ENCODE measurements at places on chromosomes 5 and 9.

DNA sequence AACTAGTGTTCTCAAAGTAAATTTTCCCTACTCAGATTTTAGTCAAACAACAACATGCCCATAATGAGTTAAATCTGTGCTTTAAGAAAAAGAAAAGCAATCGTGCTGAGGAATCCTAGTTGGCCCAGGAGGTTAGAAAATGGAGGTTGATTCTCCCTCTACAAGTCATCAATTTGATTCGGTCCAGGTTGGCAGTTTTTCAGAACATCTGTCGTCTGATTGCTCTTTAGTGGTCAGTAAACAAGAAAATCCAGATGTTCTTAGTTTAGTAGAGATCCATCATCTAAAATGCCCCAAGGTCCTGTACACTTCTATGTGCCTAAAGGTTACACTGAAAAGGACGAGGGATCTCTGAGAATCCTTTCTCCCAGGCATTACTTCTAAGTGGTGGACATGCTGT, 659.2 kb downstream of the MTRR start:
- DNase-seq, result no peak

DNA sequence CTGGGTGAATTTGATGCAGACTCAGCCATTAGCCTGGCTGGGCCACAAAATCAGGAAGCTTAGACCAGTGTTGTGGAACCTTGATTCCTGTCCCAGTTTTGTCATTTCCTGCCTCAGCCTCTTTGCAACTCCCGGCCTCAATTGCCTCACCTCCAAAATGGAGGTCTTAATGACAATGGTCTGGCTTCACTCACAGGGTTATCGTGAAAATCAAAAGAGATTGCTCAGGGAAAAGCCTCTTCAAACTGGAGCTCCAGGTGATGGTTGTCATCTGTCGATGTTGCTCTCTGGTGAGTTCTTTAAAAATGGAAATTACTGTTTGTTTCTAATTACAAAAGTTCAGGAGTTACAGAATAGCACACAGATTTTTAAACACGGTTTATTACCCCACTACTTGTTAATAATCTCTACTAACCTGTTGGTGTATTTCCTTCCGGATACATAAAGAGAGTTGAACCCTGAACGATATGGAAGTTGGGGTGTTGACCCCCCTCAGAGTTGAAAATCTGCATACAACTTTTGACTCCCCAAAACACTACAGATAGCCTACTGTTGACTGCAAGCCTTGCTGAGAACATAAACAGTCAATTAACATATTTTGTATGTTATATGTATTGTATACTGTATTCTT, 109.9 kb upstream of the CPEB4 start:
- no peak for DNase-seq

GRCh38 chr5:161009194-161009593, 157.2 kb upstream of the ATP10B start:
- no peak for DNase-seq

- DNase-seq, result no peak
Observed at GRCh38 chr5:9209846-9210492, 335.9 kb downstream of the SEMA5A start.

GRCh38 chr9:127554966-127555839, 56.9 kb upstream of the STXBP1 start:
- no peak for DNase-seq

DNA sequence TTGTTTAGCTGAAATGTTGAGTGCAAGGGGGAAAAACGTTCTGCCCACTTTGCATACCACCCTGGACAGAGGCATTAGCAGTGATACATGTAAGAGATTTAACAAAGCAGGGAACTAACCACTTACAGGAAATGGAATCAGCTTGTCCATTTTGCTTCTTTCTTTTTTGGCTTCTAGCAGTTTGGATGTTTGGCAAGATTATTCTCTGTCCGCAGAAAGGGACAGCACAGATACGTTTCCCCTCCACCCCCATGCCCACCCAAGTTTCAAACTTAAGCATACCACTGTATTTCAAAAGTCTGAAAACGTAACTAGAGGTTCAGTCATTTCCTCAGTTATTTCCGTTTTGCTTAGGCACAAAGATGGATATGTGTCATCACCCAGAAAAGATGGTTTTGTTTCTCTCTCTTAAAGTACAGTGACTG, 118.4 kb downstream of the GDNF start:
- DNase-seq, result no peak

- DNase-seq, result no peak
Observed at GRCh38 chr9:134626571-134627416, 14.8 kb upstream of the COL5A1 start.

DNA sequence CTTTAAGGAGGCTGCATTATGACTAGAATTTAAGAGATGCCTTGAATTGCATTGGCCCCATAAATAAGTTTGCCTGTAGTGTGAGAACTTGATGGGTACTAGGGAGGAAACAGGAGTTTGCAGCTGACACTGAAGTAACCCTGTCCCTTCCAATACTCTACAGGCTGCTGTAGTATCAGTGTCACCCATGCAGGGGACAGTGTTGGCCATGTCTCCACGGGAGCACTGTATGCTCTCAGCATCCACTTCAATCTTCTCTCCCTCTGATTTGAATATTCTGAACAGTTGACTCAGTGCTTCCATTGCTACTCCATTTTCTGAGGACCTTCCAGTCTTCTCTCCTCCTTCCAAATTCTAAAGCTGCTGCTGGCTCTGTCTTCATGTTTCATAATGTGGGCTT, 11.4 kb upstream of the IFNA14 start:
- DNase-seq, result no peak

DNA sequence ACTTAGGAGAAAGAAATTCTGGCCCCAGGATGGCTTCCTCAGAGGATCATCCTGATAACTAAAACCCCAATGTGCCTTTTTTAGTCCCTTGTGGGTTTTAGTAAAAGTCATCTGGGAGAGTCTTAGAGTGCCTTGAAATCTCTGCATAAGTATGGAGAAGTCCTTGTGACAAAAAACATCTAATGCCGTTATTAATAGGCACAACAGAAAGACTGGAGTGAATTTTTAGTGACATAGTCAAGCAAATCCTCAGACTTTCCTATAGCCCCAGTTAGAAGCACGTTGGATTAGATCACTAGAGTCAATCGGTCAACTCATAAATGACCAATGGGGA, 108.2 kb upstream of the MPDZ start:
- DNase-seq, result no peak

GRCh38 chr5:6759401-6759800, 46.2 kb downstream of the TENT4A start:
- DNase-seq, result no peak

DNA sequence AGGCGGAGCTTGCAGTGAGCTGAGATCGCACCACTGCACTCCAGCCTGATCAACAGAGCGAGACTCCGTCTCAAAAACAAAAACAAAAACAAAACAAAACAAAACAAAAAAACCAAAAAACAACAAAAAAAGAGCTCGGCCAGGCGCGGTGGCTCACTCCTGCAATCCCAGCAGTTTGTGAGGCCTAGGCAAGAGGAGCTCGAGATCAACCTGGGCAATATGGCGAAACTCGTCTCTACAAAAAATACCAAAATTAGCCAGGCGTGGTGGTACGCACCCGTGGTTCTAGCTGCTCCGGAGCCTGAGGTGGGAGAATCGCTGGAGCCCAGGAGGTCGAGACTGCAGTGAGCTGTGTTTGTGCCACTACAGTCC, 20.2 kb downstream of the TRIM7 start:
- no peak for DNase-seq

DNA sequence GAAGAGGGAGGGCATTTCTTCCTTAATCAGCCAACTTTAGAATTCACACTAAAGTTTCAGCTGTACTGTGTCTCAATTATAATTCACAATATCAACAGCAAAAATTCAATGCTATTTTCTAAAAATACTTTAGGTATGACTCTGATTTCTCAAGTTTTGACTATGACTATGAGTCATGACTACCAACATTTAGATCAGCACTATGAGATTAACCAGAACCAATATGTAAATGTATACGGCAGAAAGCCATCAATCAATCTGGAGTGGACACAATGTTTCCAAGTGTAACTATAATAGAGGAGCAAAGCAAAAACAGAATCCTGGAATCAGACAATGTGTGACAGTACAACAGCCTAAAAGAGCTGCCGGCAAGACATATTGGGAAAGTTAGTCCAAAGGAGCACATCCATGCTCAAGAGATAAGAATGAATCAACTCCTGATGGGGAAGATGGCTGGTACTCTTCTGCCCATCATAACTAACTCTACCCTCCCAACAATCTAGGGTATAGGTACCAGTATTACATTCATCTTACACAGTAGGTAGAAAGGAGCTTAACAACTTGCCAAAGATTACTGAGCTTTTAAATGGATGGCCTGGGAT, 294.4 kb downstream of the SEMA5A start:
- no peak for DNase-seq

GRCh38 chr5:87390576-87391199, 22.0 kb downstream of the CCNH start:
- DNase-seq, result no peak

DNA sequence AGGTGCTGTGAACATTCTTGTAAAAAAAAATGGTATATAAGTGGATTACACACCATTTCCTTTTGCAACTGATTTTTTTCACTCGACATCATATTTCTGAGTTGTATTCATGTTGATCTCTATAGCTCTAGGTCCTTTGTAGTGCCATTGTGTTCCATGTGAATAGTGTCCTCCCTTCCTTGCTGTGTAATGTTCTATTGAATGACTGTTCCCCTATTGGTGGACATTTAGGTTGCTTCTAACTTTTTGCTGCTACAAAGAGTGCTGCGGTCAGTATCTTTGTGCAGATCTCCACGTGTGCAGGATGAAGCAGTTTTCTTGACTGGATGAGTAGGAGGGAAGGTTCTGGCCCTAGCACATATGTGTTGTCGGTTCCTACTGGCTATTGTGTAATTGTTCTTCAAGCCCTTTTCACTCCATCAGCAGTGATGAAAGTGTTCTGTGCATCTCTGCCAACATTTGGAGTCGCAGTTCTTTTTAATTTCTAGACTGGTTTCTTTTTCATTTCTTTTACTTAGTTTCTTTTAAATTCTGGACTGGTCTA, 20.2 kb downstream of the DAB2IP start:
- DNase-seq, result no peak

- DNase-seq, result no peak
Observed at GRCh38 chr5:84564321-84565075, 179.8 kb upstream of the EDIL3 start.

DNA sequence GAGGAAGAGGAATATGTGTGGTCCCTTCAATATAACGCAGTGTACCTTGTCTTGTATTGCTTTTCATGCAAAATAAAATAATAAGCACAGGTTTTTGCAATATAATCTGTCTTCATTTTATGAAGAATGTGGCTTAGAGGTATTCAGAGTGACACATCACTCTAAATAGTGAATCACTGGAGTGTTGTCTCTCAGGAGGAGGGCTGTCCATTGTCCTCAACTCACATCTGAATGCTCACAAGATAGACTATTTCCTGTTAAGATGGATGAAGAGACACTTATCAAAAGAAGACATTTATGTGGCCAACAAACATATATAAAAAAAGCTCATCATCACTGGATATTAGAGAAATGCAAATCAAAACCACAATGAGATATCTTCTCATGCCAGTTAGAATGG, 1147.5 kb upstream of the C9orf72 start:
- DNase-seq, result no peak

GRCh38 chr5:22372376-22372775, 480.8 kb downstream of the CDH12 start:
- no peak for DNase-seq

GRCh38 chr9:708551-709432, 132.7 kb upstream of the DMRT1 start:
- no peak for DNase-seq

GRCh38 chr9:19879062-19879461, 90.2 kb upstream of the SLC24A2 start:
- no peak for DNase-seq

DNA sequence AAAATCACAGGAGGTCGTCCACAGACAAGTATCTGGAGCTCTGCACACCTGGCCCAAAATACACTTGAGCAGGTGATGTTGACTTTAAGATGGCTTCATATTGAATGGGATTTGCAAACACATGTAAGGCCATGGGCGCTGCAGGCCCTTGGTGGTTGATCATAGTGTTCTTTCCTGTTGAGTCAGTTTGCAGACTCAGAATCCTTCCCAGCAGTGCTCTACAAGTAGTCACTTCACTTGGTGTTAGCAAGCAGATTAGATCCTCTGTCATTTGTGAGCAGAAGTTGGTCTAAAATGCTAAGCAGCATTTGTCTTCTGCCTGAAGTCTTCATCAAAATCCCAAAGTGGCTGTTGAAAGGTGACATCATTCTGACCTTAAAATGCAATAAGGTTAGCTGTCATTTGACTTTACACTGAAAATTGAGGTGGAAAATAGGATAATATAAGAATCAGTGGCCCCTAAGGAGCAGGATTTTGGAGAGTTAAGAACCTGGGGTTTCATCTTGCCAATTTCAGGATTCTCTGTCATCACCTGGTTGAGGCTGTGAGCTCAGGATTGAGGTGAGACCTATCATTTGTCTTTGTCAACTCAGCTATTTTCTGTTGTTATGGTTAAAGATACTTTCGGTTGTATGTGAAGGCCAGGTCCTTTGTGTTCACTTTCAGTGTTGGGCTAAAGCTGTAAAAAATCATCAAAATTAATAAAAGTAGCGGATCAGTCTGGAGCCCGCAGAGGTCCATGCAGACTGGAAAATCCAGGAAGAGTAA, 114.5 kb downstream of the LRRC70 start:
- DNase-seq, result no peak

DNA sequence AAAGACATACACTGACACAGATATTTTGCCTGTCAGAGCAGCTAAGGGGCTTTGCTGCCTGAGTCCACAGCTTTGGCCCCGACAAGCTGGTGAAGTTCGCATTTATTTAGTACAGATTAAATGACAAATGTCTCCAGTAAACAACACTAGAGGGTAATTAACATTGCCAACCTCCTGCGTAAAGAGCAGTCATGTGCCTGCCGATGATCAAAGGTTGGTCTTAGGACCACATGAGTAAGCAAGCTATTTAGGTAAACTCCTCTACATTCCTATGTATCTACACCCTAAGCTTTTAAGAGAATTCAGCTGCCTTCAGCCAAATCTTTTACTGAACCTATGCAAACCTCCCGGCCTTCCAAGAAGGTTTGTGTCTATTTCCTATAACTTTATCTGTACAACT, 73.0 kb upstream of the PJA2 start:
- no peak for DNase-seq

DNA sequence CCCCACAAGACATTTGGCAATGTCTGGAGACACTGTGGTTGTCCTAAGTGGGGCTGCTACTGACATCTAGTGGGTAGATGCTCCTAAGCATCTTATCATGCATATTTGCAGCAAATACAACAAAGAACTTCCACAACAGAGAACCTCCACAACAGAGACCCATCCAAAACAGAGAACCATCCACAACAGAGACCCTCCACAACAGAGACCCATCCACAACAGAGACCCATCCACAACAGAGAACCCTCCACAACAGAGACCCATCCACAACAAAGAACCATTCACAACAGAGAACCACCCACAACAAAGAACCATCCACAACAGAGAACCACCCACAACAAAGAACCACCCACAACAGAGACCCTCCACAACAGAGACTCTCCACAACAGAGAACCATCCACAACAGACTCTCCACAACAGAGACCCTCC, 32.8 kb downstream of the ARPC5L start:
- no peak for DNase-seq

GRCh38 chr5:14134083-14134482, 9.1 kb upstream of the TRIO start:
- DNase-seq, result no peak

Data from stimulated activated CD8-positive, alpha-beta memory T cell treated with anti-CD3 and anti-CD28 coated beads, Interleukin-7, amount 100 ng/mL, for 48 hours (primary cell).